Skin of body (tissue), 3 donors: ENCODE measurements at places on chromosomes 6 and 20. TPM values are rescaled to one million over a fixed set of nuclear protein-coding genes. Genes with fewer than 3 reads are reported as not detected.

HSPA1B gene
- total RNA-seq, result 286 TPM

OR12D3 gene
- total RNA-seq, result not detected

HLA-DMB gene
- 12.7 TPM for total RNA-seq

RRAGD gene
- 13.9 TPM for total RNA-seq

ZNF391 gene
- 3.0 TPM for total RNA-seq

PAK5 gene
- 0.30 TPM for total RNA-seq

LEMD2 gene
- total RNA-seq, result 39.2 TPM
